Ureter (tissue), 1 donor: ENCODE measurements at places on chromosomes 7 and 10.

- DNase-seq, result no peak
These were observed 103.8 kb downstream of the TAX1BP1 start for GRCh38 chr7:27843584-27844305.

DNA sequence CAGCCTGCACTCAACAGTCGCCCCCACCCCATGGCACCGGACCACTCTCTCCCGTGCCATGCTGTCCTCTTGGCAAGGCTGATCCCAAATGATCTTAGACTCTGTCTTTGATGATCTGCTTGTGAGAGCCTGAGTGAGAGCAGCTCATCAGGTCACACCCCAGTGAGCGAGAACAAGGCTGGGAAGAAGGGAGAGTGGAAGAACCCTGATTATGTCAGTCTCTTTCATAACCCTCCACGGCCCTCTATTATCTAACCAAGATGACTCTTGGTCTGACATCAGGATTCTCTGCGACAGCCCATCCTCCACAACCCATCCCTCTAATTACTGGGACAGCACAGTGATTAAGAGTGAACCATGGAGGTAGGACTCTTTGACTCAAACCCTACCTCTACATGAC is 53.1 kb upstream of the C7orf33 start:
- no peak for DNase-seq

DNA sequence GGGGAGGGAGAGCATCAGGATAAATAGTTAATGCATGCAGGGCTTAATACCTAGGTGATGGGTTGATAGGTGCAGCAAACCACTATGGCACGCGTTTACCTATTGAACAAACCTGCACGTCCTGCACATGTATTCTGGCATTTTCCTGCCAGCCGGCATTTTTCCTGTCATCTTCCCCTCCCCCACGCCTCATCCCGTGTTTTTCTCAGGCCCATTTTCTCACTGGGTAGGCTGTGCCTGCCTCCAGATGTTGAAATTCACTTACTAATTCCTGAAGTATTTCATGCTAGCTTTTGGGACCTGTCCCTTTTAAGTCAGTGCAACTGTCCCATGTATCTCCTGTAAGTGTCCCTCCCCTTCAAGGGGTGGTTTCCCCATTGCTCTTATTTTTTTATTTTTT is 220.3 kb upstream of the NPY start:
- DNase-seq, result no peak

DNA sequence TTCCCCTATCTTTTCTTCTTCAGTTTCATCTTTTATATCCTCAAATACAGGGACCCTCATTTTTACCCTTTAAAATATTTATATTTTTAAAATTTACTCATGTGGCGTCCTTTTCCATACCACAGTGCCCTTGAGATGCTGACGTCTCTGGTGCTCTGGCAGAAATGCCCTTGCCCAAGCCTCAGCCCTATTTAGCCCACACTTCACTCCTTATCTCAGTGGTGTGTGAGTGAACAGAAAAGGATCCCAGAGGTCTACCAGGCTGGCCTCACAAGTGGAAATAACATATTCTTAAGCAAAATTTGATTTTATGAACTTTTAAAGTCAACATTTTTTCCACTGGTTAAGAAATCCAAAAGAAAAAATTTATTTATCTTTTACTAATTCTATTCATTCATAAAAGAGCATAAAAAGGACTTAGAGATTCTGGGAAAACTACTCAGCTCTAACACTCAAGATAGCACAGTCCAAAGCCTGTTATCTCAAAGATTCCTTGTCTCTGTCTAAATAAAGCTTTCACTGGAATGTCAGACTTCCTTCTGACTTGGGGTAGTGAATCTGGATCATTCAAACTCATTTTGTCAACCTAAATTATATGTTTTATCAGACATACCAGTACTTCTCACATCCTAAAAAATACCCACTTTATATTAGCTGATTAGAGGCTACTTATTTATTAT is at the start of gene NEBL:
TSS of gene NEBL (minus strand) at position 166 of the 680 bp plus-strand sequence. CDS start at position 60, 106 bp downstream.
- DNase-seq, result no peak

DNA sequence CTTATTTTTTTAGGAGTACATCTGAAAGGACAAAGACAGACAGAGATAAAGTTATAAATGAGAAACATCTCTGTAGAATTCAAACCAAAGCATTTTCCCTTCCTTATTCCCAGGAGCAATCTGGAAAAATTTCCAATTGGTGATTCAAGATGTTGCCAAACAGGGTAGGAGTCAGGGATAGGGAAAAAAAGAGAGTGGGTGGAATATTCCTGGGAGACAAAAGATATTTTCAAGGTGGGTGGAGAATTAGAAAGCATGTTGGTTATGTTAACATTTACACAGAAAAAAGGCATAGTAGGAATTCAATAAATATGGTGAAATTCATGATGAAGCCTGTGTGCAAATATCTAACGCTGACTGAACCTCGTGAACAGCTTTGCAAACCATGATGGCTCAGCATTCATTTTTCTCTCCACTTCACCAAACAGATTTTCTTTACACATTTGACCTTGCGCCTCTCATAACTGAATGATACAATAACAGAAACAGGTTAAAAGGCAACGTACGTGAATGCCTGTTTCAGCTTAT is 25.1 kb downstream of the SLC26A5 start:
- DNase-seq, result no peak

DNA sequence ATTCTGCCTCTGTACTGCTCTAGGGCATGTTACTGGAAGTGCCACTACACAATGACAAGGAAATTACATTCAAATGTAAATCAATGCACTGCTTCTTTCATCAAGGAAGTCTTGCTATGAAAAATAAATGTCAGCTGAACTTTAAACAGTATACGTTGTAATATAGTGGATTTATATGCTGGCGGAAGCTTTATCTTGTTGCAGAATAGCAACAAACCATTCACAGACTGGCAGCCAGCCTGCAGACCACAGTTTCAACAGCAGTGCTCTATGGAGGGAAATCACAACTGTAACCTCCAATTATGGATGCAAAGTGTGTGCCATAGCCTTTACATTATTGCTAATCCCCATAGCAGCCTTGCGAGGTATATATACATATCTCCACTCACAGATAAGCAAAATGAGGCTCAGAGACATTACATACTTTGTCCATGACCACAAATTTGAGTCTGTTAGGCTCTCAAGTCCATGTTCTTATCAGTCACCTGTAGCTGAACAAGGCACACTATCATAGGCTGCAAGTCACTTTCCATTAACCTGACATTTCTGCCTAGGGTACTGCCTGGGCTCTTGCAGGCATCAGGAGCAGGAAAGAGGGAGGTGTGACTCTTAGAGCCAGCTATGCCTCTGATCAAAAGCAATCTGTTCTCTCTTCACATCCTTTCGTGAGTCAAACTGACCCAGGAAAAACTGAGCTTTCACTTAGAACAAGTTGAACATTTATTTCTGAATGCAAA is 22.6 kb downstream of the COL28A1 start:
- DNase-seq, result no peak

GRCh38 chr10:13483073-13483472 is 45.7 kb downstream of the BEND7 start:
- DNase-seq, result no peak

DNA sequence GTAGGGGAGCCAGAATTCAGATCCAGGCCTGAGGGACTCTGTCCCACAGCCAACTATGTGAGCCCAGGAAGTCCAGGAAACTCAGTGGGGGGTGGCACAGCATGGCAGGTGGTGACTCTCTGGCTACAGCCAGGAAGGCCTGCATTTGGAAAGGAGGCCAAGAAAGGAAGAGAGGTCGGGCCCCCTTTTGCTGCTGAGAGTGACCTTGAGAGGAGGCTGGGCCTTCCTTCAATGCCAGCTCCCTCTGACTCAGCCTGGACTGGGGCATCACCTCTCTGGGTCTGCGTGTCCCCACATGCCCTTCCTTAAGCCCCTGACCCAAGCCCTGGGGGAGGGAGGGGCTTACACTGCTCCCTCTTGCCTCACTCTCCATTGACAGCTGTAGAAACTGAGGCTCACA is 6.4 kb upstream of the MYL10 start:
- DNase-seq, result no peak

DNA sequence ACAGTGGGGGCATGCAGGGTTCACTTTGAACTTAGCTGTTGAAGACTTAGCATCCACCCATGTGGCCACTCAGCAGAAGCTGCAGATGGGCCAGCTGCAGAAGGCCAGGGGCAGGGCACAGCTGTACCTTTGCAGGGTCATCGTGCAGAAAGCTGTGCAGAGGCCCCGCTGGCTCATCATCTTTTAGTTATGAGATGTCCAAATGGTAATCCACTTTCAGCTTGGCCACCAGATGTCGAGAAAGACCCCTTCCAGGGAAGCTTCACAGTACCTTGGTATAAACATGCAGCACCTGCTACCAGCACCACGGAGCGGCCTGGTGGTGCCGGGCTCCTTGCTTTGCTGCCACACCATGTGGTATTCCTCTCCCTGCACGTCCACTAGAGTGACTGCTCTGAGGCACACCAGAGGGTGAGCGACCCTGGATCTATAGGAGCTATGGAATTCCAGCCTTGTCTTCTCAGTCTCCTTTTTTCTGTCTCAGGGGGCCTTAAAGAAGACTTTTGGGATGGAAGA is 74.2 kb upstream of the LAMB4 start:
- no peak for DNase-seq

DNA sequence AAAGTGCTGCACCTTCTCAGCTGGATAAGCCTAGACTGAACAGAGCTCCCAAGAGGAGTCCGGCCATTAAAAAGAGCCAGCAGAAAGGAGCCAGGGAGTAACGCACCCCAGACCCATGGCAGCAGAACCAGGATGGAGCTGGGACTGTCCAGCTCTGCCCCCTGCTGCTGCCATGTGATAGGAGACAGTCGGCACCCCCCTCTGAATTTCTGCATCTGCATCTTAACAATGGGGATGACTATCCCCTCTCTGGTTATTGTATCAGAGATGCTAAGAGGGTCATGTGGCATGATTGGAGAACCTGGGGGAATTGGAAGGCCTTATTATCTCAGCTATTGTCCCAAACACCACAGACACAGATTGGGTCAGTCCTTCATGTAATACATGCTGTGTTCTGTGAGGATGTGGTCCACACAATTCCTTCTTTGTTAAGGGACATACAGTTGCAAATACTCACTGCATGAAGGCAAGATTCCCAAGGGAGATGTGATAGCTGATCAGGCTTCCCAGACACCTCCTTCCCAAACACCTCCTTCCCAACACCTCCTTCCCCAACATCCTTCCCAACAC is 29.3 kb downstream of the PLEKHS1 start:
- no peak for DNase-seq

DNA sequence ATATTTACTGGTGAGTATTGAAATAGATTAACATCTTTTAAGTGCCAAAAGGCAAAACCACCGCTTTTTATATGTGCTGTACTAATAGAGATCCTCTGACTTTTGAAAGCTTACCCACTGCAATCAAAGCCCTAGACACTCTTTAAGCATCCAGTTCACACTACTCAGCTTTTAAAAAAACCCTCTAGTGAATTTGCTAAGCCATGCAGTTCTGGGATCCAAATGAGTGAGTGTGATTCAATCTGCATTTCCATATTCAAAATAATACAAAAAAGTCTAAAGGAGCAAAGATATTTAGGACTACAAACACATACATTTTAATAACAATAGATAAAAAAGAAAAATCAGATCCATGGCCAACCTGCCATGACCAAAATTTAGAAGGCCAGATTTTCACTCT is 288.2 kb downstream of the MAGI2 start:
- DNase-seq, result no peak

GRCh38 chr7:12237007-12237406 is 25.9 kb downstream of the TMEM106B start:
- DNase-seq, result no peak

DNA sequence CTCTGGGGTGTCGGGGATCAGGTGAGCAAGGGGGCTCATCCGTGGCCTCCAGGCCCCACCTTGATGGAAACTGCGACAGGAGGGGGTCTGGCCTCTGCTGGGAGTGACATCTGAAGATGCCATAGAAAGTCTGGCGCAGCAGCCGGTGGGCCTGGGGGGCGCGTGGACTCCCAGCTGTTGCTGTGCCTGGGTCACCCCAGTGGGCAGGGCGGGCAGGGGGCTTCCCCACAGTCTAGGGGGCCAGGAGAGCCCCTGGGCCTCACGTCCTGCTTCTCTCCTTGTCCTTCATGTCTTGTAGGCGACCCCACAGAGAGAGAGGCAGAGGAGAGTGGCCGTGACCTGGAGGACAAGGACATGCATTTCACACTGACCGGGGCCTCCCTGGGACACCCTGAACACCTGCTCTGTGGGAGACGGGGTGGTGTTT is 450.5 kb downstream of the DNAJB6 start:
- no peak for DNase-seq

- DNase-seq, result peak; percentile 36
These were observed 155.3 kb downstream of the CAMK1D start for GRCh38 chr10:12504628-12505027.

GRCh38 chr7:5213286-5213645 is 23.2 kb downstream of the WIPI2 start:
- no peak for DNase-seq

GRCh38 chr10:114629083-114629823 is 28.8 kb downstream of the ABLIM1 start:
- no peak for DNase-seq

DNA sequence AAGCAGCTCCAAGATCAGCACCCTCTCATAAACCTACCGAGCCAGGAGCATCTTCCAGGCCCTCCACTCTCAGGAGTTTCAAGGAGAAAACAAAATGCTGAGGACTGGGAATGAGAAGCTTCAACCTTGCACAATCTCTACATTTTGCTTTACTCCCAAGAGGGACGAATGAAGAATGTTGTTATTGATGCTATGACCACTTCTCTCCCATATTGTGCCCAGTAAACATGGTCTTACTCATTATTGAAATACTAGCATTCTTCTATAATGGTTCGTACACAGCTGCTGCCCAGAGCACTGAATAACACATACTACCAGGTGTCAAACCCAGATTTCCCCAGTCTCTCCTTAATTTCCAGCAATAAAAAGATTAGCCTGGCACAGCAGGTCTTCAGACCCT is 63.4 kb upstream of the BET1 start:
- no peak for DNase-seq

DNA sequence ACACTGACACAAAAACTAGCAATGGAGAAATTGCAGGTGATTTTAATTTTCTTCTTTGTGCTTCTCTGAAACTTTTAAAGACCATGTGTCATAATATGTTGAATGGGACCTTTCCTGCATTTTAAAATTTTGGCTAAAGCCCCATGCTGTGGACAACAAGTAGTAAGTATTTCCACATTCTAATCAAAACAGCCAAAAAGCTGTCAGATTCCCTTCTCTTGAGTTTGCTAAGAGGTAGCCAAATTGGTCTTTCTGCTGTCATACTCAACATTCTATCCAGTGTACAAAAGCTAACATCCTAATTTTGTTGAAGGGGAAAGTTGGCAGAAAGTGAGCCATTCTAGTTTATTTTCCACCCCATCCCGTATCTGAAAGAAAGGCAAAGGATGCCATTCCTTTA is 447.6 kb downstream of the TFEC start:
- no peak for DNase-seq

DNA sequence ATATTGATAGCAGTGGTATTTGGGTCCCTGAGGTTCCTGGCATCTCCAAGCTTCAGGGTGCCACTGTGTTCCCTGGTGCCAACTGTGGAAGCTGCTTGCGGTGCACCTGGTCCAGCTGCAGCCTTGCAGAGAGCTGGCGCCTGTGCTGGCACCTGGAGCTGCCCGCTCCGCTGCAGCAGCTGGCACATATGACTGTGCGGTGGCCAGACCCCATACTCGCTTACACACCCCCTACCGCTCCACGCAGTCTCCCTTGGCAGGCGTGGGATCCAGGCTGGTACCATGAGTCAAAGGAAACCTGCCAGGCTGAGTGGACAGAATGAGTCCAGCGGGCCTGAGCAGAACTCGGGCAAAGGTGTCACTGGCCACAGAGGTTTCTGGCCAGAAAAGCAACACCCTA is 89.9 kb upstream of the JAZF1 start:
- no peak for DNase-seq

- DNase-seq, result no peak
These were observed 177.3 kb downstream of the DKK1 start for GRCh38 chr10:52491246-52491995.
